ENCODE measurements at places on chromosomes 2 and 18.

GRCh38 chr2:118710481-118710880 is 137.0 kb downstream of the EN1 start:
- no peak for DNase-seq

- DNase-seq = no peak
Measured at GRCh38 chr2:111029181-111029927, 91.4 kb upstream of the BCL2L11 start.

DNA sequence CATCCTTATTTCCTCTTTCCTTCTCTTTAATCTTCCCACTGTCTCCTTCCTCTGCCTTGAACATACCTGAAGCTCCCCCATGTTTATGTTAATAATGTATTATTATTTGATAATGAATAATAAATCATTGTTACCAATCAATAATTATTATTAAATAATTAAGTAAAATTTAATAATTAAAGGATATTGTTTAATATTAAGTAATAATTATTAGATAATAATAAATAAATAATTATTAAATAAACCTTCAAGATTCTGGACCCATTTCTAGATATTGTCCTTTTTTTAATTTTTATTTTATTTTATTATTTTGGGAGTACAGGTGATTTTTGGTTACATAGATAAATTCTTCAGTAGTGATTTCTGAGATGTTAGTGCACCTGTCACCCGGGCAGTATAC is 7.4 kb upstream of the EVA1A start:
- DNase-seq = no peak

- no peak for DNase-seq
Measured at GRCh38 chr2:99150706-99151105, 4.0 kb downstream of the TSGA10 start.

DNA sequence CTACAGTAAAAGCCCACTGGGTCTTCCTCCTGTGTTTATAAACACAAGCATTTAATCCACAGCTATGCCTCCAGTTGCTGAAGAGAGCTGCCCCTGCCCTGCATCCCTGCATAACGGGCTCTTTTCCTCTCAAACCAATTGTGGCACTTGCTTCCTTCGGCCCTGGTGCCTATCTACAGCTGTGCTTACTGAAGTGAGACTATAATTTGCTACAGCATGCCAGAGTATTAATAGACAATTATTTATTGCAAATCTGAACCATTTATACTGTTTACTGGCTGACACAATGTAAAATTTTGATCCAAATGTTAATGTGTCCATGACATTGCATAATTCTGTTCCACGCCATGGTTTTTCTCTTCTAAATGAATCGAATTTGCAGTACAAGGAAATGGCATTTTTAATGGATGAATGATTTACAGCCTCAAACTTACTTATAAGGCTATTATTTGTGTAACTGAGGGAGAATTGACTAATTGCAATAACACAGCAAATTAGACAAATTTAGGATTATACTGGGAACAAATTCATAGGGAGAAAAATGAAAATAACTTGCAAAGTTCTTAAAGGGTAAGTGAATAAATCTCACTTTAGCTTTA is 457.0 kb upstream of the HNRNPA3 start:
- no peak for DNase-seq

DNA sequence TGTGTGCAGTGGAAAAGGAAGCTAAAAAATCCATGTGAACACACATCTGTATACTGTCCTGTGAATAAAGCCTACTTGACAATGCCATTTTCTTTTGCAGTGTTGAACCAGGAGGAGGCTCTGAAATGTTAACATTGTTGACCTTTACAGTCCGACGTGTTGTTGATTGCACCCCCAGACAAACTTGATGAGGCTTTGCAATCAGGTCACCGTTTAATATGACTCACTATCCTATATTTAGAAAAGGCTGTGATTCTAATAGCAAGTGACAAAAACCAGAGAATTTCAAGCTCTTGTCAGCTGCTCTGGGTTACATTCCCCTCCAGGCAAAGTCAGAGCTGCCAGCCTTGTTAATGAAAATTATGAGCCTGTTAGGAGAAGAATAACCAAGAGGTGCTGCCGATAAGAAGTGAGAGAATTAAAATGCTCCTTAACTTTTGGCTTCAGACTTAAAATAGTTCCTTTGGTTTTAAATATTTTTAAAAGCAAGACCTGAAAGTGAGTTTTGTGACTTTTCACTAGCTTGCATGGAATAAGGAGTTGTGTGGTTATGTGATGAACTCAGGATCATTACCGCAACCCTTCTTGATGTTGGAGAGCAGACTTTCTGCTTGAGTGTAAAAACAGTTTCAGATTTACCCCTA is 162.1 kb downstream of the QPCT start:
- no peak for DNase-seq

DNA sequence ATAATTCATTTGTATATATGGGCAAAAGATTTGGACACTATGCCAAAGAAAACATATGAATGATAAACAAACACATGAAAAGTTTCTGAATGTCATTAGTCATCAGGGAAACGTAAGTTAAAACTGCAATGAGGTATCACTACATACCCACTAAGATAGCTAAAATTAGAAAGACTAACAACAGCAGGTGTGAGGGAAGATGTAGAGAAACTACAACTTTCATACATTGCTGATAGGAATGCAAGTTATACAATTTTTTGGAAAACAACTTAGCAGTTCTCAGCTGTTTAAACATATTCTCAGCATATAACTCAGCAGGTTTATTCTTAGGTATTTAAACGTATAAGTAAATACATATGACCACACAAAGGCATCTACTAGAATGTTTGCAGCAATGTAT is 563.5 kb upstream of the KLHL29 start:
- DNase-seq = no peak

DNA sequence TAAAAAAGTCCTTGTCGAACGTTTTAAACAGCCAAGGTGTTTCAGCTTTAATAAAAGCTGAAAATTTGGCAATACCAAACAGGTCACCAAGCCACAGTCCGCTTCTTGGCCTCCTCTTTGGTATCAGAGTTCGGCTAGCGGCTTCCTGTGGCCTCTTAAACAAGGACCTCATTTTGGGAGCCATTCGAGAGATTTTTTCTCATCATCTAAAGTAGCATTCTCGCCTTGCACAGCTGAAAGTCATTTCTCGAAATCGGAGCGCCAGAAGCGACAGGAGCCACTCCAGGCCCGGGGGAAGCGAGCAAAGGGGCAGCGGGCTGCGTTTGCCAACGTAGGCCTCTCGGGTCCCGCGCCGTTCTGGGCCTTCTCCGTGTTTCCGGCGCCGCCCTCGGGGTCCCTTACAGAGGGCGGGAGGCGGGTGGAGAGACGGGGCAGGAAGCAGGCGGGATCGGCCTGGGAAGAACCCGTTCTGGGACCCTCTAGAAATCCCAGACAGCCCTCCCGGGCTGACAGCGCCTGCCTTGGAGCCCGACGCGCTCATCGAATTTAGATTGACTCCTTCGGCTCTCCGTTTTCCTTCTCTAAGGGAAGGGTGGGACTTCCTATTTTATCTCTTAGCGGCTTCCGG is 522 bp upstream of the ZNF407 start:
- DNase-seq = peak; percentile 1

- no peak for DNase-seq
Measured at GRCh38 chr18:26040051-26040656, 50.3 kb downstream of the SS18 start.
